CD4-positive, alpha-beta T cell (primary cell): ENCODE measurements at places on chromosomes 4 and X. TPM values are rescaled to one million over a fixed set of nuclear protein-coding genes. Genes with fewer than 3 reads are reported as not detected.

DNA sequence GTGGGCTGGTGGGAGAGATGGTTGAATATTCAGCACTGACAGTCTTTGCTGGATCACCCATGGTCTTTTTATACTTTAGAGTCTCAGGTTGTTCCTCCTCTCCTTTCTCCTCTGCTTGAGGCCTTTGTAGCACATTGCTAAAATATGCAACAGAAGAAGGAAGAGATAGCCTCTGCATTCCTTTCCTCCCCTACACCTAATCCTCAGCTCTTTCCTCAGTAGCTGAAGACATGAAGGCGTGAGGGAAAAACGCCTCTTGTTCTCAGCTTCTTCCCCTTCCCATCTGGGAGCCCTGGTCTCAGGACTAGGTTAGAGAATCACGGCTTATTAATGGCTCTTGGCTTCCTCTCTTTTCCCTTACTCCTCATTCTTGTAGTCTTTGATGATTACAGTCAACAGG lies 76.8 kb downstream of the RNF150 start:
- no peaks in the 10 kb centered on the region for H3K27me3 ChIP-seq
- no peak overlapping the region for H3K27ac ChIP-seq
- DNase-seq, result no peak
- H3K4me3 ChIP-seq, result no peak overlapping the region
- H3K4me1 ChIP-seq, result no peaks in the 10 kb centered on the region

- no peaks in the 10 kb centered on the region for H3K4me1 ChIP-seq
- no peak overlapping the region for H3K4me3 ChIP-seq
- DNase-seq, result no peak
- H3K27ac ChIP-seq, result no peak overlapping the region
- no peaks in the 10 kb centered on the region for H3K36me3 ChIP-seq
These were observed 30.5 kb upstream of the TTC29 start for GRCh38 chr4:146976145-146976544.

ATP8A1 gene
- 45.5 TPM for total RNA-seq

AWAT2 gene
- total RNA-seq, result not detected

DNA sequence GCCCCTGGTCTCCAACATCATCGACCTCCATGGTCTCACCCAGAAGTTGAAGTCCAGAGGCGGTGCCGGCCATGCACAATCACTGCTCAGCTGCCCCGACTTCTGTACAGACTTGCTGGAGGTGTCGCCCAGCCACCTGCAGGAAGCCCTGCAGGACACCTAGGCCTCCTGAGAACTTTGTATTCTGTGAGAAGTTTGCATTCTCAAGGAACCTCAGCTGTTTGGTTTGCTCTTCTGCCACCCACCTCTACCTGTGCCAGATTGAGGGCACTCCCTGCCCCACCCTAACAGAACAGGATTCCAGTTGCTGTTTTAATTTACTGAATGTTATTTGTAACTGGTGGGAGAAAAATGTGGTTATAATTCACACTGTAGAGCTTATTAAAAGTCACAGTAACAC lies 46.8 kb downstream of the TRIM61 start:
- H3K4me3 ChIP-seq, result no peak overlapping the region
- no peaks in the 10 kb centered on the region for H3K36me3 ChIP-seq
- H3K27ac ChIP-seq, result no peak overlapping the region

- H3K36me3 ChIP-seq, result no peaks in the 10 kb centered on the region
- H3K4me1 ChIP-seq, result peaks cover 11% of the 10 kb centered on the region
- no peak overlapping the region for H3K27ac ChIP-seq
- DNase-seq, result no peak
- H3K27me3 ChIP-seq, result no peaks in the 10 kb centered on the region
- H3K4me3 ChIP-seq, result no peak overlapping the region
These were observed 64.9 kb upstream of the CAMK2D start for GRCh38 chr4:113826421-113826820.

DNA sequence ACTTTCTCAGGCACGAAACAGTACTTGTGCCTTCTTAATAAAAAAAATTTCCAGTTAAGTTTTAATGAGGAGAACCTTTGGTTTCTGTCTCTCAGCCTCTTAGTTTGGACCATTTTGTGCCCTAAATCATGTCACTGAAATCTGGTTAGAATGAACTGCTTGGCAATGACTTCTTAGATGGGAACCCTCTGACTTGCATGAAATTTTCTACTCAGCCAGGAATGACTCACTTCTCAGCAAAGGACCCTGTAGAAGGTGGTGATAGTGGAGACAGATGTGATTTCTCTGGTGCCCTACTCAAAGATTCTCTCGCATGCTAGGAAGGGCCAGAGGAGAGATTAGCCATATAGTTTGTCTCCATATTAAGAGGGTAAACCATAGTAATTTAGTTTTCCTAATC lies 50.5 kb downstream of the RASL11B start:
- H3K36me3 ChIP-seq, result peaks cover 5% of the 10 kb centered on the region
- DNase-seq, result no peak
- H3K27ac ChIP-seq, result no peak overlapping the region
- H3K27me3 ChIP-seq, result no peaks in the 10 kb centered on the region
- H3K4me3 ChIP-seq, result no peak overlapping the region
